ENCODE measurements at places on chromosomes 4 and X. TPM values are rescaled to one million over a fixed set of nuclear protein-coding genes. Genes with fewer than 3 reads are reported as not detected.

FHDC1 gene
- 0.48 TPM for total RNA-seq

DNA sequence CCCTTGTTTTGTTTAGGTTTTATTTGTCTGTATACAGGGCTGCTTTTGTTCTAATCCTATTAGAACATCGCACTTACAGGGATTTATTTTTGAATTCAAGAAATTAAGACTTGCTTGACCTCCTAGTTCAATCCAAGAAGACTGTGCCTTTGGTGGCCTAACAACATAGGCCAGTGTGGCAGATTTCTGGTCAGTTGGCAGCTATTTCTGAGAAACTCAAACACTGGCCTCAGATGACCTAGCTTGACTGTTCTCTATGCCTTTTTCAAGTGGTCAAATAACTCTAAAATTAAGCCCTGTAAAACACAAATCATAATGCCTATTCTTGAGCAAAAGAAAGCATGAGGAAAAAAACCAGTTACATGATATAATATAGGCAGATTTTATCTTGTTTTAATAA is 89.3 kb upstream of the GPR34 start:
- H3K27me3 ChIP-seq = no peaks in the 10 kb centered on the region
- H3K4me1 ChIP-seq = no peaks in the 10 kb centered on the region
- H3K4me3 ChIP-seq = no peak overlapping the region
- no peak overlapping the region for H3K27ac ChIP-seq

GRCh38 chr4:24464566-24464965 is 119.8 kb downstream of the DHX15 start:
- no peak for DNase-seq
- no peak overlapping the region for H3K4me3 ChIP-seq
- H3K4me1 ChIP-seq = no peaks in the 10 kb centered on the region
- no peaks in the 10 kb centered on the region for H3K36me3 ChIP-seq

DNA sequence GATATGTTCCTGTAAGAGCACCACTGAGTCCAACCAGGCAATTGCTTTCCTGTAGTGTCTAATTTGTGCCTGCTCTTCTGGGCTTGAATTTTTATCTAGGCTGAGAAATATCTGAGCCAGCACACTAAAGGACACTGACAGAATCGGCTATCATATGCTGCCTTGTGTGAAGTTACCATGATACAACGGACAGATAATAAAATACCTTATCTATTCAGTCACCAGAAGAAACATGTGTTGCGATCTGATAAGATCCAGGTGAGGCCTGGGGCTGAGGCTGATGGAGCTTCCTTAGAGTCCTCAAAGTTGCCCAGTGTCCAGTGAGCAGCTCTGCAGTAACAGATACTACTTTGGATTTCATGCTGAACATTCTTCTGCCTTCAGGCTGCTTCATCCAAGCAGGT is 111.8 kb downstream of the ZNF518B start:
- no peaks in the 10 kb centered on the region for H3K27me3 ChIP-seq
- no peaks in the 10 kb centered on the region for H3K4me1 ChIP-seq
- H3K4me3 ChIP-seq = no peak overlapping the region
- no peaks in the 10 kb centered on the region for H3K36me3 ChIP-seq
- no peak overlapping the region for H3K27ac ChIP-seq
- no peak for DNase-seq

SHROOM4 gene
- 6.9 TPM for total RNA-seq

- H3K27me3 ChIP-seq = no peaks in the 10 kb centered on the region
- no peaks in the 10 kb centered on the region for H3K36me3 ChIP-seq
- no peak overlapping the region for H3K4me3 ChIP-seq
Observed at GRCh38 chrX:45873781-45874180, 671.4 kb downstream of the ZNF674 start.

DNA sequence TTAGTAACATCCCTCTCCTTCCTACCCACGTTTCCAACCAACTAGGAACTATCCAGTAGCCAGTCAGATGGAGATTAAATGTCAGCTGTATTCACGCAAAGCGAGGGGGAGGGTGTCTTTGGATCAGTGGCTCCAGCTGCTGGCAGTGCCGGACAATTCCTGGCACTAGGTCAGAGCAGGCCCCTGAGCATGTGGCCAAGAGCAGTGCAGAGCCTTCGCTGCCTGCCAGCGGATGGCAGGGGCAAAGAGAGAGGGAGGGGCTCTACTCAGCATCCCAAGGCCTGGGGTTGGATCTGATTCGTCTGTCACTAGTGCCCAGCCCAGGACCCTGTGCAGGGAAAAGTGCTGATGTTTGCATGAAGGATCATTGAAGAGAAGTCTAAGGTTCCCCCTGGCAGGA is 28.7 kb upstream of the JAKMIP1 start:
- no peaks in the 10 kb centered on the region for H3K27me3 ChIP-seq
- no peak for DNase-seq
- H3K4me3 ChIP-seq = no peak overlapping the region

DNA sequence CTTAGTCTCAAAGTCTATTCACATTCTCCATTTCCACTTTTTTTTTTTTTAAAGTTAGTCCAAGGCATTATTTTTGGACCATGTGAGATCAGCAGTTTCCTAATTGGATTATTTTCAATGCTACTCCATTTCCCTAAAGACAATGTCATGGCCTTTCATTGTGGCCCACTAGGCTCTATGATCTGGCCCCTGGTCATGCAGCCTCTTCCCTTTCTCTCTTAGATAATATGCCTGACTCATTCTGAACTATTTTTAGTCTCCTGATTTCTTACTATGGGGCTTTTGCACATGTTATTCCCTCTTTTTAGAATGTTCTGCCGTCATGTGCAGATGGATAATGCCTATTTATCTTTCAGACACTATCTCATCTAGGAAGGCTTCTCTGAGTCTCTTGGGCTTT is 157.3 kb downstream of the TMA16 start:
- H3K4me3 ChIP-seq = no peak overlapping the region
- H3K27ac ChIP-seq = no peak overlapping the region
- no peaks in the 10 kb centered on the region for H3K4me1 ChIP-seq
